H9 (cell line): ENCODE measurements at places on chromosomes 4 and X.

- no peak for DNase-seq
Observed at GRCh38 chr4:176611951-176612350, 180.8 kb downstream of the VEGFC start.

DNA sequence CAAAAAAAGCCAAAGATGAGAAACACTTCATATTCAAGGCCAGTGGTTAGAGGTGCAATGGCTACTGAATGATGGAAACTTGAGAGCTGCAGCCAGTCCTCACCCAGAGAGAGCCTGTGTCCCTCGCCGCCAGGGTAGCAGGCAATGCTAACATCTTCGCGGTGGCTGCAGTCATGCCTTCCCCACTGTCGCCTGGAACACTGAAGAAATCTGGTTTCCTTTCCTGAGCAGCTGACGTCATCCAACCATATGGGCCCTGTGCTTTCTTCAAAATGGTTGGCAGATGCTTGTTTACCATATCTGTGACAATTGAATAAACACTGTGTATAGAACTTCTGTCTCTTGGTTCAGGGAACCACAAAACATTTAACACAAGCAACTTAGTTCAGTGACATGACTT lies 39.7 kb downstream of the PRSS12 start:
- peak; percentile 42 for DNase-seq

GRCh38 chr4:52856801-52857200 lies 5.3 kb upstream of the RASL11B start:
- no peak for DNase-seq

DNA sequence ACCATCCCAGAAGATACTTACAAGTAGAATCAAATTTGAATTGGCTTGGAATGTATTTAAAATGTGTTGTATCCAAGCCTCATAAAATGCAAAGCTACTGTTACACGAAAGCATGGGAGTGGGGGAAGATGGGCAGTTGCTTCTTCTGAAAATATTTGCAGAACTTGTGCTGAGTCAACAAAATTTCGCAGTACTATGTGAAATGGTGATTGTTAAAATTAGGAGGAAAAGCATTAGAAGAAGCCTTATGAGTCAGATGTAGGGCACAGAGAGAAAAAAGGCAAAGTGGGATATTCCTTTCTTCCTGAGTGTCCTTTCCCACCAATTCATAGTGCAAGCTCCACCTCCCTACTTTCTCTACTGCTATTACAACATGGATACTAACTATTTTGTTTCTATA lies 332.7 kb downstream of the PRDM5 start:
- no peak for DNase-seq

GRCh38 chr4:1601852-1602654 lies 82.1 kb downstream of the FAM53A start:
- no peak for DNase-seq

GRCh38 chr4:156347412-156348075 lies 393.9 kb upstream of the CTSO start:
- DNase-seq = no peak

GRCh38 chrX:114717921-114718320 lies 134.0 kb downstream of the HTR2C start:
- peak; percentile 77 for DNase-seq

DNA sequence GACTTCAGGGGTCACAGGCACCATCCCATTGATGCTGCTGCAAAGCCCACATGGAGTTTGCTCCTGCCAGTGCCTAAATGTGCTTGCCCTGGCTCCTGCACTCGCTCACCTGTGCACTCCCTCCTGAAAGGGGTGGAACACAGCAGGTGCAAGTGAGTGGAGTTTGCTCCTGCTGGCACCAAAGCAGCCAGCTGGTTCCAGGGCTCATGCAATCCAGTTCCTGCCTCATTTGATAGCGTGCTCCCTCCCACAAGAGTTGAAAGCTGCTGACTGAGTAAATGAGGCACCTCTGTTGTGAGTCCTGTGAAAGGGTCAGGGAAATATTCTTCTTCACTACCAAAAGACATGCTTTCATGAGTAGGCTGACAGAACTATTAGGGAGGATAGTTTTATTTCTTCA lies 30.5 kb downstream of the CXCL8 start:
- no peak for DNase-seq

DNA sequence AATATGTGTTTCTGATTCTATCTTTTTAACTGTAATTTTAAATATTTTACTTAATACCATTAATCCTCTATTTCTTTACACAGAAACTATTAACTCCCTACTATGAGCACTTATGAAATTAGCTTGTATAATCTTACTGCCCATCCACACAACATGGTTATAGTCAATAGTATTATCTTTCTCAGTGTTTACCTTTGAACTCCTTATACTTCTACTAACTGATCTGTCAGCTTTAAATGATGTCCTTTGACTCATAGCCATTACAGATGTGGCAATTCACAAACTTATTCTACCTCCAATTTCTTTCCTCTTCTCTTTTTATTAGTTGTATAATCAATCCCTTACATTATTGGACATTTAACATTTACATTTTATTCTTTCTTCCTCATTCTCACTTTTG lies 5.5 kb downstream of the SEC31A start:
- DNase-seq = no peak

- no peak for DNase-seq
Observed at GRCh38 chr4:89863533-89863932, 26.6 kb upstream of the SNCA start.

DNA sequence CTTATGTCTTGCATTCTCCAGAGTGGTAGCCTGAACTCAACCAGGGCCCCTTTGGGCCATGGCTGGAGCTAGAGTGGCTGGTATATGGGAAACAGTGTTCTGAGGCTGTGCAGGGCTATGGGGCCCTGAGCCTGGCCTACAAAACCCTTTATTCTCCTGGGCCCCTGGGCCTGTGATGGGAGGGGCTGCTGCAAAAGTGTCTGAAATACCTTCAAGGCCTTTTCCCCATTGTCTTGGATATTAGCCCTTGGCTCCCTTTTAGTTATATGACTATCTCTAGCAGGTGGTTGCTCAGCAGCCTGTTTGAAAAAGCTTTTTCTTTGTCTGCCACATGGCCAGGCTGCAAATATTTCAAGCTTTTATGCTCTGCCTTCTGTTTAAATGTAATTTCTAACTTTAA lies 22.5 kb downstream of the APOOL start:
- peak; percentile 40 for DNase-seq

DNA sequence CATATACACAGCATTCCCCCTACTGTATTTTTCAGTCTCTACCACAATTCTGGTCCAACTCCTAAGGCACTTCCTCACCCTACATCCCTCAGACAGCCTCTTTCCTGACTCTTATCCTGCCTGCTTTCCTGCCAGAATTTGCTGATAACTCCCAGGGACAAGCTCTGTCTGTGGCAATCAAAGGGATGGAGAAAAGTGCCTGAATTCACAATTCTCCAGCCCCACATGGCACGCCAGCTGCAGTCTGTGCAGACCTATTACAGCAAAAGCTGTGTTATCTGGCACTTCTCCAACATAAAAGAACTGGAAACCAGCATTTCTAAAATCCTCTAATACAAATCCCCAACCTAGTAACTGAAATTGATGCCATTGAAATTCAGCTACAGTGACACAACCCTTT lies 404.8 kb downstream of the KLHL13 start:
- no peak for DNase-seq

DNA sequence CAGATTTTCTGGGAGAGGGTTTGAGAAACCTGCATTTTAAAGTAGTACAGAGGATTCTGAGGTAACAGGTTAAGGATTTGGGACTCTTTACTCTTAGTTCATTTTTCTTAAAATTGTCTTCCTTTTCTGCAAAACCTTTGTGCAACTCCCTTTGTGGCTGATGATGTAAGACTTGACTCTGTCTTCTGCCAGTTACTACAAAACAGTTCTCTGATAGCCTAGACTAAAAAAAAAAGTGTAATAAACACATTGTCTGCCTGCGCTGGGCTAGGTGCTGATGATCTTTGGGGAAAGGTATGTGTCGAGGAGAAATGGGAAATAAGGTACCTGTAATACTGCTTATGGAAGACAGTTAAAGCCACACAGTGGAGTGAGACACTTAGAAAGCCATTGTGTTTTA lies 28.7 kb downstream of the IL13RA1 start:
- DNase-seq = no peak

GRCh38 chrX:49039598-49040375 lies 3.4 kb downstream of the TFE3 start:
- DNase-seq = peak; percentile 97

DNA sequence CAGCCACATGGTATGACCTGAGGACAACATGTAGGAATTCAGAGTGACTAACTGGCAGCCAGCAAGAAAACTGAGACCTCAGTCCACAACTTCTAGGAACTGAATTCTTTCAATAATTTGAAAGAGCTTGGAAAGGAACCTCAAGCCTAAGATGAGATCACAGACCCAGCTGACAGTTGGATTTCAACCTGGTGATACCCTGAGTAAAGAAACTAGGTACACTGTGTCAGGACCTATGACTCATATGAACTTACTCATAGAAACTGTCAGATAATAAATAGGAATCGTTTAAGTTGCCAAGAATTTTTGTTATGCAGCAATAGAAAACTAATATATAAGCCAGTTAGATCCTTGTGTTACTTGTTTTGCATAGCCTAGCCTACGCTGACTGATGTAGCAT lies 102.4 kb upstream of the DCAF12L1 start:
- no peak for DNase-seq

DNA sequence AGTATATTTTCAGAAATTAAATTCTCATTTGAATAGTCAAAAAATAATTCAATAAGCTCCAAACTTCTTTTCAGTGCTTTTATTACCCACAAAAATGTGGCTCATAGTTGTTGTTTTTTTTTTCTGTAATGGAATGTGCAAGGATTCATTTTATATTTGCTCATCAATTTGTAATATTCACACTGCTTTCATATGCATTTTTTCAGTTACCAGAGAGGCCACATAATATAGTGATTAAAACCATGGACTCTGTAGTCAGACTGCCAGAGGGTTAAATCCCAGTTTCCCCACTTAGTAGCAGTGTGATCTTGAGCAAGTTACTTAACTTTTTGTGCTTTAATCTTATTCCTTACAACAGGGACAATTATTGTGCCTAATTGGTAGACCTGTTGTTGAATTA lies 64.5 kb downstream of the FAM9B start:
- no peak for DNase-seq

- DNase-seq = no peak
Observed at GRCh38 chrX:74405973-74406489, 15.3 kb upstream of the SLC16A2 start.

DNA sequence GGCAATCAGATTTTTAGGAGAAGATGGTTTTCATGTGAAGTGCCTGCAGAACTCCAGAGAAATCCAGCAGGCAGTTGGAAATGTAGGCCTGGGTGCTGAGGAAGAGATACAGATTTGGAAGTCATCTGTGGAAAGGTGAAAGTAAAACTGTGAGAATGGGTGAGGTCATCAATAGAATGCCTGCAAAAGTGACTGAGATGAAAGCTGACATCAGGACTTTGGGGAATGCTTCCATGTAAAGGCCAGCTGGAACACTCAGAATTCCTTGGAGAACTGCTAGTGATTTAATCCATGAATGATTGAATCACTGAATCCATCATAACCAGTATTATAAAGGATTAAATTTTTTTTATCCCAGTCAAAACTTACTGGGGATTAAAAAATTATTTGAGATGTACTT lies 124.5 kb upstream of the GIMD1 start:
- DNase-seq = no peak
